ENCODE measurements at places on chromosomes 16 and 17.

- DNase-seq, result no peak
Measured at GRCh38 chr17:9926150-9926804, 21.2 kb upstream of the RCVRN start.

GRCh38 chr16:85126394-85126704 is 14.1 kb upstream of the CIBAR2 start:
- DNase-seq, result no peak

GRCh38 chr17:7184647-7185046 is 5.5 kb upstream of the ASGR1 start:
- DNase-seq, result no peak

GRCh38 chr16:30982548-30983288 is 2.3 kb upstream of the HSD3B7 start:
- no peak for DNase-seq

DNA sequence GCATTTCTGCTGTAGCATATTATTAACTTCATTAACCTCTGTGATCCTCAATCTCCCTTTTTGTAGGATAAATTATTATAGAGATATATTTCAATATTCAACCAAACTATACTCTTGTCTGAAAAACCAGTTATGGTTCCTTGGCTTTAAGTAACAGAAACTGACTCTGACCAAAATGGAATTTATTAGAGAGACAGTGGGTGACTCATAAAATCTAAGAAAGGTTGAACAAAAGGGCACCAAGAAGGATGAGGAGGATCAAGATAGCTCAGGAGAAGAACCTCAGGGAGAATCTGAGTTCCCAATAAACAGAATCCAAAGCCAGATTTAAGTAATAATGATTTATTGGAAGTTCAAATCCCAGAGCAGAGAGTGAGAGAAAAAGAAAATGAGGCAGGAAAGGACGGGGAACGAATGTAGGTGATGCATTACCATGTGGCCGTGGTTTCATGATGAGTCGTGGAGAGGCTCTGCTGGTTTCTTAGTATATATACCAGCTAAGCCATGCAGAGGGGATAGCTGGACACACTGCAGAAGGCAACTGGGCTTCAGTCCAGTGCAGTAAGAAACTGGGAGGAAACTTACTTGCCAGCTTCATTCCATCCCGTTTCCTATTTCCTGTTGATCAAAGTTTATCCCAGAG is 151.5 kb upstream of the GOT2 start:
- no peak for DNase-seq

- DNase-seq, result no peak
Measured at GRCh38 chr17:811051-811784, 29.1 kb downstream of the MRM3 start.
